ENCODE measurements at places on chromosomes 2 and 18.

GRCh38 chr18:71529703-71530303 lies 1014.3 kb downstream of the CBLN2 start:
- peak; percentile 45 for DNase-seq

- no peak for DNase-seq
Observed at GRCh38 chr2:241153616-241154015, 3.3 kb downstream of the PPP1R7 start.

GRCh38 chr2:39120521-39120770 lies 405 bp downstream of the SOS1 start:
- no peak for DNase-seq

DNA sequence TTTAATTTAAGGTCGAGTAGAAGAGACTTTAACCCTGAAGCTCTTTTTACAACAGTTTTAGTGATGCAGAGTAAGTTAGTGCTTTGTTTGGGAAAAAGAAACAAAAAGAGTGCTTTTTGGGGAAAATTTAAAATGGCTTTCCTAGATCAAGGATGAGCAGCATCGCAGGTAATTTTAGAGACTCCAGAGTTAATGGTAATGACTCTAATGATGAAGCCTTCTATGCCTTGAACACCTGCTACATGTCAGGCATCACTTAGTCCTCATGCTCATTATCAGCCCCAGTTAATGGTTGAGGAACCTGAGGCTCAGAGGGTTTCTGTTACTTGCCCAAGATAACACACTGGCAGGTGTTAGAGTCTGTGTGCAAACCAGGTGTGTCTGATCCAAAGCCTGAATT lies 167.8 kb downstream of the ACOXL start:
- no peak for DNase-seq

- no peak for DNase-seq
Observed at GRCh38 chr2:33135645-33136044, 188.9 kb downstream of the LTBP1 start.

GRCh38 chr2:108620656-108621055 lies 86.4 kb downstream of the LIMS1 start:
- DNase-seq, result peak; percentile 64

DNA sequence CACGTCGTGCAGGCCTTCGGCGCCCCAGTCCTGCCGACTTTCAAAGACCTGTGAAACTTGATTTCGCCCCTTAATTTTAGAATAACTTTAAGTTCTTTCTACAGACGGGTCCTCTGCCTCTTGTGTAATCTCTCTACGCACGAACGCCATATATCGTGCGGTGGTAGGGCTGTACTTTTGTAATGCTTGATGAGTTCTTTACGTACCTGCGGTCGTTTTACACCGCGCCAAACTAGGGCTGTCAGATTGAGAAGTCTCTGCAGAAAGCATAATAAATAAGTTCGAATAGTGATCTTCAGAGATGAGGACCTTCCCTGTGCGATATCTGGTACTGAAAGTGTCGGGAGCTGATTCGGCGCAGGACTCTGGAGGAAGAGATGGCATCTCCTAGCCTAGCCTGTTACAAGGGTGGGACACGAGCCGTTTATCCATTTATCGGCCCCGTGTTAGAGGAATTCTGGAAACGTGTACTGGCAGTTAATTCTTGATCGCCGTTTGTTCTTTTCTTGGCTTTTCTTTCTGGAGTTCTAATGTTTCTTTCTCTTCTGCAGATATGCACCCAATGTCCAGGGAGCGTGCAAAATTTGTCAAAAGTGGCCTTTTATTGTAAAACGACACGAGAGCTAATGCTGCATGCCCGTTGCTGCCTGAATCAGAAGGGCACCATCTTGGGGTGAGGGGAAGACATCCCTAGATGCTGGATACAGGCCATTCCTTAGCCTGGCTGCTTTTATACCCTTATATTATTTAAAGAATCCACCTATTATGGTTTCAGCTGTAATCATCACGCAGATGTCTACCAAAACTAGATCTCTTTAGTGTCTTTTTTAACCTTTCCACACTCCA lies 781 bp upstream of the SLC5A6 start:
- DNase-seq, result no peak

DNA sequence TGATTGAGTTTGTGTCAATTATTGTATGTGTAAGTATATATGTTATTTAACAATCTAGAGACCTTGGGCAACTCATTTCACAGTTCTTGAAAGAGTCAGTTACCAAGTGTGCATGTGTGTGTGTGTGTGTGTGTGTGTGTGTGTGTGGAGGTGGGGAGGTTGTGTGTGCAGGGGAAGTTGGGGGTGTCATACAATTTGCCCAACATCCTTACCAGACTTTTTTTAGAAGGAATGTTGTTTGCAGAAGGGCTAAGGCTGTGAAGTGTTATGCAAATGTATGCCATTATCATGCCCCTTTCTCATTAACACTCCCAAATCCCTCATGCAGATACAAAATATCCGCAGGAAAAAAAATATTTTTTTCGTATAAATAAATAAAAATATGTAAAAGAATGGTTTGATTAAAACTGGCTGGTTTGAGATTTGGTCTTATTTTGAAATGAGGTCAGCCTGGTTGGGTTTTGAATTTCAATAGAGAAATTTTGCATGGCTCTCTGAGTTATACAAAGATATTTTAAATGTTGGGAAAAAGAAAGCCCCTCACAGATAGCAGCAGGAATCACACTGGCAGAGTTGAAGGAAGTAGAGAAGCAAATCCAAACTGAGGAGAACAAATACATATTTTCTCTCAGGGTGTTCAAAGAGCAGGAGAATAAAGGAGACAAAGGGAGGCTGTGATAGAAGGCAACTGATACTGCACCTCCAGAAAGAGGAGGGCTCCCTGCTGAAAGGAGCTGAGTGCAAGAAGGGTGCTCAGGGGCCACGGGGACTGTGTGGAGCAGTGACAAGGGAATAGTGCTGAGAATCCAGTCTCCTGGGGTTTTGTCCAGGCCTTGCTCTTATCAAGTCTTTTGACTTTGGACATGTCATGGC lies 1365.5 kb upstream of the CELF4 start:
- DNase-seq, result no peak

- peak; percentile 97 for DNase-seq
Observed at GRCh38 chr2:37672104-37672869, 845 bp upstream of the CDC42EP3 start.

DNA sequence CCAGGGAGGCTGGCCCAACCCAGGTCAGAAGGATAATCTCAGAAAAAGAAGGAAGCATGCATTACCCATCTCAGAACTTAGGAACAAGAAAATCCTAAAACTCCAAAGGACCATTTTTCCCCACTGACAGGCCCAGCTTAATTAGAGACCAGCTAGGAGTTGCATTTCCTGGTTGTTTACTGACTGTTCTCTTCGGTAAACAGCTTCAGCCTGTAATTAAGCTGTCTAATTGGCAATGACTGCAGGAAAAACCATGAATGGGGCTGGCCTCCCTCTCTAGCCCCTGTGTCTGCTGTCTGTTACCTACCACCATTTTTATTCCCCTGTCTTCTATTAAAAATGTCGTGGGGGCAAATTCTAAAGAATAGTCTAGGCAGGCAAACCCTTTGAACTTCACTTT lies 146.5 kb downstream of the AGAP1 start:
- no peak for DNase-seq

DNA sequence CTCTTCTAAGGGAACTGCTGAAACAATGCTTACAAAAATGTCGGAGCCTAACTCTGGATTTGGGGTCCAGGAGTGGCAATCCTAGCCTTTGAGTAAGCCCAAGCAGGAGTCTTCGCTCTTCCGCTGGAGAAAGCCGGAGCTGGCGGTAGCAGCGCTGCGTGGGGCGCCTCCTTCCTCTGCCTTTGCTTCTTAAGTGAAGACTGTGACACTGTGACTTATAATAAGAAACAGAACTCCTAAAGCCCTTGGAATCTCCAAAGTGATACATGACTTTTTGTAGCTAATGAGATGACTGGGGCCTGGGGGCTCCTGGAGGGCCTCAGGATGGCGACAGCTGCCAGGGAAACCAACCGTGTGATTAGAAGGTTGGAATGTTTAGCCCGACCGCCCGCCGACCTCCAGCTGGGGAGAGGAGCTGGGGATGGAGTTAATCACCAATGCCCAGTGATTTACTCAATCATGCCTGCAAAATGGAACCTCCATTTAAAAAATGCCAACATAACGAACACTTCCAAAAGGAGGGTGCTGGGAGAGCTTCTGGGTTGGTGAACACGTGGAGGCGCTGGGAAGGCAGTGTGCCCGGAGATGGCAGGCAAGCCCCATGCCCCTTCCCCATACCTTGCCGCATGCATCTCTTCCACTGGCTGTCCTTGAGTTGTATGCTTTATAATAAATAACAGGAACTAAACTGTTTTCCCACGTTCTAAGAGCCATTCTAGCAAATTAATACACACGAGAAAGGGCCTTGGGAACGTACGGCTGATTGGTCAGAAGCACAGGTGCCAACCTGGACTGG lies 29.0 kb upstream of the MAL start:
- DNase-seq, result peak; percentile 69

- no peak for DNase-seq
Observed at GRCh38 chr2:73032702-73033097, 38.8 kb downstream of the SFXN5 start.

- peak; percentile 67 for DNase-seq
Observed at GRCh38 chr2:136116151-136116812, 1.7 kb downstream of the CXCR4 start.

GRCh38 chr18:10768221-10768620 lies 242.4 kb downstream of the NAPG start:
- no peak for DNase-seq

DNA sequence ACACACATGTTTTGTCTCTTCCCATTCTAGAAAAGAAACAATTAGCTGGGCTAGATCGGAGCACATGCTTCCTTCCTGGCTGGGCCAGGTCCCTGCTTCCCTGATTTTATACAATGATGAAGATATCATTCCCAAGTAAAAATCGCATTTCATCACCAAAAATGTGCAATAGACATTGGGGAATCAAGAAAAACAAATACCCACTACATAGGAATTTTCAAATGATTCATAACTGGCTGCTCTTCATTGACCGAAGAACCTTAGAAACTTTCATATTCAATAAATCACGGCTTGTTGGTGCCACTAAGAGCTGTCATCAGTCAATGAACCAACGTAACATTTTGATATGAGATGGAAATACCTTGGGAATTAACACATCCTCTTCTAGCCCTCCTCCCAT lies 373.6 kb upstream of the TRIB2 start:
- no peak for DNase-seq

GRCh38 chr18:76528477-76529432 lies 33.7 kb upstream of the ZNF516 start:
- no peak for DNase-seq

- DNase-seq, result peak; percentile 56
Observed at GRCh38 chr2:65064728-65065552, 8.7 kb downstream of the CEP68 start.

DNA sequence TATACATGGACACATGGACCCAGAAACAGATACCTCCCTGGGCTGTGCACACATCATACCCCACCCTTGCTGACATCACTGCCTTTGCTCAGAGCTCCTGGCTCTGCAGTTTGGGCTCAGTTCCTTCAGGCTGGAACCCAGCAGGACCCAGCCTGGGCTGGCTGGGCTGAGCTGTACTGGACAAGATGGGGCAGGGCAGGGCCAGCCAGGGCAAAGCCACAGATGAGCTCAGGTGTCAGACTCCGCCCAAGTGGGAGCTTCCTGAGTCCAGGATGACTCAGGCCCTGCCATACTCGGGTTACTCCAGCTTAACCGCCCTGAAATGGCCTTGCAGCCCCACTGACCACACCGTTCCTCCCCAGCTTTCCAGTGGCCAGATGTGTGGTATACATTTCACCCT lies 284.9 kb downstream of the OSR1 start:
- DNase-seq, result no peak

DNA sequence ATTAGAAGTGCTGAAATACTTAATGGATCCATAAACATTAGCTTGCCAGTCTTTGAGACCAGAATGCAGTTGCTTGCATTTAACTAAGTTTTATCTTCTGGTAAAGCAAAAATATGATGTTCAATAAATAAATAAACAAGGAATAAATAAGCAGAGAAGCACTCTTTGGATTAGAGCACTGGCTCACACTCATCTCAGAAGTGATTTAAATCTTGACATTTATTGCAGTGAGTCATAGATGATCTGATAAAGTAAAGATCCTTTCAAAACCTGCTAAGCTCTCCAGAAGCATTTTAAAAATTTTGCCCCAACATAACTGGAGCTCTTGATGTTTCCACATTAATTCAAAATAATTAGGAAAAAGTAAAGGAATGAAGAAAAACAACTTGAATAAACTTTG lies 66.8 kb downstream of the KYNU start:
- DNase-seq, result no peak

DNA sequence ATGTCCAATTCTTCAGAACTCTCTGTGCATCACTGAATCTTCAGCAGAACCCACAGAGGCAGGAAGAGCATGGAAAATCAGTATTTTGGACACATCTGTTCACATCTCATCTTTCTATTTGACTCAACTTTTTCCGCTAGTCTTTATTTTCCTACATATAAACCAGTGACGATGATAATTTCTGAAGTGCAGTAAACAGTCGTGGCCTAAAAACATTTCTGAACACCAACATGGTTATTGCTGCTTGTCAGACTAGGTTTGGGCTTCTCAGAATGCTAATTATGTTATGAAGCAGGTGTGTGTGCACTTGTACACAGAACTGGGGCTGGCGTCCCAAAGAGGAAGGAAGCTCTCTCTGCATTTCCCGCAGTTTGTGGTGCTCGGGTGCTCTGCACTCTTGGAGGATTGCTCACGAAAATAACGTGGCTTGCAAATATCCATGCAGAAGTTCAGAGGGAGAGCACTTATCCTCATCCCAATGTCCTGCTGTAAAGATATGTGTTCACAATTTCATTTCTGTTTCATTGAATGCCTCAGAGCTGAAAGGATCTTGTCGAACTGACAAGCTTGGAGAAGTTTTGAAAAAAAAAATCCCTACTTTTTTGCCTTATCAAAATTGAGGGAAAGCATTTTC lies 50.8 kb downstream of the EDAR start:
- no peak for DNase-seq

GRCh38 chr18:39730606-39731005 lies 2165.0 kb upstream of the CELF4 start:
- DNase-seq, result peak; percentile 65

GRCh38 chr18:43651057-43651456 lies 373.8 kb upstream of the SYT4 start:
- no peak for DNase-seq

Measured in brain (organoid and tissue), 16 donors.